ENCODE measurements at places on chromosomes 11 and 22.

DNA sequence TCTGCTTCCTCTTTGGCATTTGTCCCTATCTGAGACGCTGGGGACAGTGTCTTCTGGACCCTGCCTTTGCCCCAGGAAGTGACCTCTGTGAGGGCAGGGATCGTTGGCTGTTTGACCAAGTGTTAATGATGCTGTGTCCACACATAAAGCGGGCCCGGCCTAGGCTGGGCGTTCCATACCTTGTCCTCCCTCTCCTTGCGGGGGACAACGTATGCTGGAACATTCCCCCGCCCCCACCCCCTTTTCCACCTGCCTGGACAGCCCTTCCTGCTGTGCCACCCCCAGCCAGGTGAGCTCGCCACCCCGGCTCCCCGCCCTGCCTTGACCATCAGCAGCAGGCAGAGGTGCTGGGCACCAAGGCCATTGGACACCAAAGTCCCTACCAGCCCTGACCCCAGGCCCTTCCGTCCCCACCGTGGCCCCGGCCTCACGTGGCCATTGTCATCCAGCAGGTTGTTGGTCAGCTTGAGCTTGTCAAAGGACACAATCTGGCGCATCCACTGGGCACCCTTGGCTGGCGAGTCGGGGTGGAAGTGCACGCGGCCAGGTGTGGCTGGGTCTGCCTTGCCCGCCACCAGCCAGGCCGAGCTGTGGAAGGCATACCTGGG is 4.1 kb upstream of the NUDT8 start:
- no peak for DNase-seq

GRCh38 chr11:73507086-73507485 is 90.8 kb downstream of the FAM168A start:
- no peak for DNase-seq

GRCh38 chr11:116984589-116984988 is 113.6 kb downstream of the SIK3 start:
- DNase-seq, result no peak

DNA sequence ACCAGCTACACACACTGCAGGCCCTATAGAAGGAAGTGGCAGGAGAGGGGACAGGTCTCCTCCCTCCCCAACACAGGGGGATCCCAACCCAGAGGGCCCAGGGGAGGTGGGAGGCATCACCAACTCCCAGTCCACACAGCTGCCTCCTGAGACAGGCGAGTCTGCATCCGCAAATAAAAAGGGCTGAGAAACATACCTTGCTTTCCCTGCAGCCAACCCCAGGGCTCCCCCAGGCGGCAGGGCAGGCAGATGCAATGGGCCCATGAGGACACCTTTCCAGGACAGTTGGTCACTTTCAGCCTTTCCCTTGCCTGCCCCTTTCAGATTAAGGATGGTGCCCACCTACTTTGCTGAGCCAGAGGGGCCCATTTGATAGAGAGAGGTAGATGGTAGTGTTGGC is 180.0 kb downstream of the BRD1 start:
- no peak for DNase-seq

- DNase-seq, result no peak
Measured at GRCh38 chr11:120335556-120335907, 681 bp upstream of the ARHGEF12 start.

- no peak for DNase-seq
Measured at GRCh38 chr11:112113539-112114457, 27.1 kb downstream of the SDHD start.

DNA sequence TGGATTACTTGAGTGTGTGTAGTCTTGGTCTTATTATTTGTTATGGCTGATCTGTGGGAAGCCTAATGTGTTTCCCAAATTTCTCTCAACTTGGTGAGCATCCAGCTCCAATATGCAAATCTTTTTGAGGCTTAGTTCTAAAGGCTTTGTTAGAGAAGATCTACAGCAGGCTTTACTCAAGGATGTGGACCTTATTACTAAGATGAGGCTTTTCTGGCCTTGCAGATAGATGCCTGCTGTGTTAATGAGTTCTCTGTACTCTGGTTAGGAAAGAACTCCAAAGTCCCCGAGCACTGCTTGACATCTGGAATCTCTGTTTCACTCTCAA is 24.1 kb downstream of the MYEOV start:
- DNase-seq, result no peak

DNA sequence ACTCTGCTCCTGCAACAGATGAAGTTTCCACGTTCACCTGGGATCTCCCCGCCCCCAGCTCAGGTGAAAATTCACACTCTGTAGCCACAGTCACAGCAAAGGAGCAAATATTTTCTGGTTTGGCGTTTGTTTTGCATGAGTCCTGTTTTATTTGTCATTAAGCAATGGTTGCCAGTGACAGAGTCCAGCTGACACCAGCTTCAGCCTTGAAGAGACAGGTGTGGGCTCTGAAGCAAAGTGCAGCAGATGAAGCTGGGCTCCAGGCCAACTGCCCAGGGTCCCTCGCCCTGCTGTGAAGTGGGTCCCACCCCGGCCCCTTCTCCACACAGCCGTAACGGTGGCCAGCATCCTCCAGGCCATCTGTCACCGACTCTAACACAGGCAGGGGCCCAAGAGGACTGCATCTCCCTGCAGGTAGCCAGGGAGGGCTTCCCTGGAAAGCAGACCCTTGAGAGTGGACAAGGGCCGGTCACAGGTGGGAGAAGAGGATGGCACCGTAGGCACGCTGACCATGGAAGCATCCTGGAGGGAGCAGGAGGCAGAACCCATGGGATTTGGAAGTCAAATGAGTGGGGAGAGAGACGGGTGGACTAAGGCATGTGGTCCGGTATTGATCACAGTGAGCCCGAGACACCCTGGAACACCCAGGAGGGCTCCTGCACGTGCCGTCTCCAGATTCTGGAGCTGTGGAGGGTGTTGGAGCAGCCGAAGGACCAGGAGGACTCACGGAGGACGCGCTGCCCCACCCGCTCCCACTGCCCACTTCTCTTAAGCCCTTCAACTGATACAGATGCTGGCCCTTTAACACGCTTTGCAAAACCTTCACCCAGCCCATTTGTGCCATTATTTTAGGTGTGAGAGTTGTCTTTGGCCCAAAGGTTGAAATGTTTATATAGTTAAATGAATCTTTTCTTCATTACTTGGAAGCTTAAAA is 294.5 kb downstream of the BRD1 start:
- DNase-seq, result no peak

DNA sequence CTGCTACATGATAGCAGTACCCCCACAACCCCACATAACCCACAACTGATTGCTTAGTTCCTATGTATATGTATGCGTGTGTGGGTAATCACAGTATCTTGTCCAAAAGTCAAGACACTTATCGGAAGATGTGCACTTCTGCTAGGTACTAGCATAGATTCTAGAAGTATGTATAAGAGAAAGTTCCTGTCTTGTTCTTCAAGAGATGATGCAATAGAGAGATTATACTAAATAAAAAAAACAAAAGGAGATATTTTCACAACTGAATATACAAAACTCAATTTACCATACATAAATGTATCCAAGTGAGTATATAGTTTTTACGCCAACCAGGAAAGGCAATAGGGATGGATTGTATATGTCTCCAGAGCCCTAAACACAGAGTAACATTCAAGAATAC is 112.0 kb downstream of the FCHSD2 start:
- DNase-seq, result no peak

DNA sequence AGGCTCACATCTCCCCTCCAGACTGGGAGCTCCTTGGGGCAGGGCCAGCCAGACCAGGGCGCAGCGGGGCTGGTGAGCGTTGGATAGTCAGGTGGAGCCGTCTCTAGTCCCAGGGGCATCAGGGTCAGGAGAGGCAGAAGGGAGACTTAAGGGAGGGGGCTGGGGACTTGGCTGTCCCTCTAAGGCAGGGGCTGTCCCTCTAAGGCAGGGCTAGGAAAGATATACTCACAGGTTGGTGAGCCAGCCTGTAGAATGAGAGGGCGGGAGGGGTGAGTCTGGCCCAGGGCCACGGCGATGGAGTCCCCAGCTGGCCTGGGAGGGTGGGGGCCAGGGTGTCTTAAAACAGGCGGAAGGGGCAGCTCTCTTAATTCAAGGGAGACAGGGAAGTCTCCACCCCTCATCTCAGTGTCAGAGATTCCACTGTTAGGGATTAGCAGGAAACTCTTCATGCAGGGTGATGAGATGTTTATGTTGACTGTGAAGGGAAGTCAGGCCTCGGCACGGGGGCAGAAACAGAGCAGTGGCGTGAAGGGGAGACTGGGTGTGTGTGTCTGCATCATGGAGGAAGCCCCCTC is 11.3 kb downstream of the P2RY2 start:
- DNase-seq, result no peak

DNA sequence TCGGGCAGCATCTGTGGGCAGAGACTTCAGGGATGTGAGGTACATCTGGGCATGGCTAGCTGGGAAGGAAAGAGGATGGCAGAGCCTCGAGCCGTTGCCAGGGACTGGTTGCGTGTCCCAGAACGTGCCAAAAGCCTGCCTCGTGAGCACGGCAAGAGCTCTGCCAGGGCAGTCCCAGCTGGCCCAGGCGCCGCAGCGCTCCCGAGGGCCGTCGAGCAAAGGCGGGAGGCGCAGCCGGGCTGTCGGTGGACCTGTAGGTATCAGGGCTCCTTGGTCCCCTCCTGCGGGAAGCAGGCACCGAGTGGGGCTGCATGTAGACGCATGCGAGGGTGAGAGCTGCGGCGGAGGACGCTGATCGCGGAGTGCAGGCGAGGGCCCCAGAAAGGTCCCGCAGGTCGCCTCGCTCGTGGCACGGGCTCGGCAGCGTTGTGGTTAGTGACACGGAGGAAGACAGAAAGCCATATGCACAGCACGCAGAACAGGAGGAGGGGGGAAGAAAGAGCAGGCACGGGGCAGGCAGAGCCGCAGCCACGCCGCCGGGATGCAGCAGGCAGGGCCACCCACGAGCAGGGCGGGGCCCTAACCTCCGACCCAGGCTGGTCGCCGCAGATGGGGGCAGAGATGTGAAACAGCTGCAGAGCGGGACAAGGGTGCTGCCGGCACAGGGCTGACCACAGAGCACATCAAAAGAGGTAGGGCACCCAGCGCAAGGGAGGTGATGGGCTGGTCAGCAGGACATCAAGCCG is 18.0 kb downstream of the LSP1 start:
- DNase-seq, result peak; percentile 51

- no peak for DNase-seq
Measured at GRCh38 chr22:38886333-38886732, 14.3 kb upstream of the CBX6 start.

GRCh38 chr11:62127941-62128770 is 4.3 kb downstream of the INCENP start:
- DNase-seq, result no peak

- DNase-seq, result no peak
Measured at GRCh38 chr22:42452456-42452855, 20.3 kb upstream of the NFAM1 start.

DNA sequence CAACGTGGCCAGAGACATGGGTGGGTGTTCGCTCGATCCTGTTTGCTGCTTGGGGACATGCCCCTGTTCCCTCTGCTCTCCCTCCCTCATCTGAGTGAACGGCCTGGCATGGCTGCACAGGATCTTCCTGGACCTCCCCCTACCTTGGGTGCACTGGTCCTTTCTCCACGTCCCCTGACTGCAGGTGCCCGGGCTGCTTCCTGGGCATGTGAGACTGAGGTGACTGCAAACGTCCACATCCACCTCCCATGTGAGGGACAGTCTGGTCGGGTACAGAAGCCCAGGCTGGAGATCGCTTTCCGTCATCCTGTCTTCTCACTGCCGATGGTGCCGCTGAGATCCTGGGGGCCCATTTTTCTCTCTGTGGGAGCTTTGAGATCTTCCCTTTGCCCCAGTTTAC is 11.8 kb downstream of the SULT4A1 start:
- DNase-seq, result no peak

GRCh38 chr11:114149689-114150407 is 90.3 kb downstream of the ZBTB16 start:
- no peak for DNase-seq

DNA sequence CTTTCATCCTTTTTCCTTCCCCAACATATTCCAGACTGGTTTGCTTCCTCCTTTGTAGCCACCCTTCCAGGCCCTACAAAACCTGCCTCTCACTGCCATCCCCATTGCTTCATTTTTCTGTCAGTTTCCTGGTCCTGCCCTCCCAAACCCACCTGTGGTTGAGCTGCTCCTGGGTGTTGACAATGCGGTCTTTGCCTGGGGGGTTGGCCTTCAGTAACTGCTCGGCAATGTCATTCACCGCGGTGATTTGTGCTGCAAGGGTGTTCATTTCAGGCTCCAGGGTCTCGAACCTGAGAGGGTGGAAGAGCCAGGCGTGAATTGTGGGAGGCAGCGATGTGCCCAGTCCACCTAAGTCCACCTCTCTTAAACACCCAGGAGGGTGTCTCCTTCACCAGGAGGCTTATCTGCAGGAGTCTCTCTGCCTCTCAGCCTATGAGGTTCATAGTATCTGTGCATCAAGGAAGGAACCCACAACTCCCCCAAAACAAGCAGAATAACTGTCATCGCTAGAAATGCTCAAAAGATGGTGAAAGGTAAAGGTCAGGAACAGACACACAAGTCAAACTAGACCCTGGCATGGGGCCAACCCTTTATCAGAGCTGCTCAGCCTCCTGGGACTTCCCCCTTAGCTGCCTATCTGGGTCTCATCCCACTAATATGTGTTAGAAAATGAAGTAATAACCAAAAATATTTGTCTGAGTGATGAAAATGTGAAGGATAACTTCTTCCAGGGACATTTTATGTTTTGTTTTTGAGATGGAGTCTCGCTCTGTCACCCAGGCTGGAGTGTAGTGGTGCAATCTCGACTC is 23.9 kb upstream of the RBM4B start:
- no peak for DNase-seq

GRCh38 chr11:47314992-47315391 is 37.5 kb downstream of the MYBPC3 start:
- no peak for DNase-seq

GRCh38 chr11:33624083-33624482 is 76.5 kb downstream of the C11orf91 start:
- DNase-seq, result no peak

DNA sequence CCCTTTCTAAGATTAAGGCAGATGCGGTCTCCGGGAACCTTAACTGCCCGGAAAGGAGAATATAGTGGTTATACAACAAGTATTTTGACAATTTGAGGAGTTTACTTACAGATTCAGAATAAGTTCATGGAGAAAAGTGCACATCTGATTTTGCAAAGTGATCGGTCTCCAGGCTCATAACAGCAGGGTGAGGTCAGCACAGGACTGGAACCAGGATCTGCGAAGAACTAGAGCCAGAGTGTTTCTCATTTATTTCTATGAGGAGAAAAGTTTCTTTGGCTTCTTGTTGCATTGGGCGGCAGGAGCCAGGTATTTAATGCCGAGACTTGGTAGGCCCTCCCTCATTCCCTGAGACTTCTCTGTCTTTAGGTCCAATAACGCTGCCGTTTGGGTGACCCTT is 3.7 kb downstream of the ADAMTS15 start:
- DNase-seq, result no peak
